ELR (cell line): ENCODE measurements at places on chromosomes 1 and 21.

GRCh38 chr1:237910834-237911233, 20.1 kb upstream of the ZP4 start:
- DNase-seq = no peak

GRCh38 chr1:178497903-178498478, 1.2 kb upstream of the CLEC20A start:
- DNase-seq = no peak

DNA sequence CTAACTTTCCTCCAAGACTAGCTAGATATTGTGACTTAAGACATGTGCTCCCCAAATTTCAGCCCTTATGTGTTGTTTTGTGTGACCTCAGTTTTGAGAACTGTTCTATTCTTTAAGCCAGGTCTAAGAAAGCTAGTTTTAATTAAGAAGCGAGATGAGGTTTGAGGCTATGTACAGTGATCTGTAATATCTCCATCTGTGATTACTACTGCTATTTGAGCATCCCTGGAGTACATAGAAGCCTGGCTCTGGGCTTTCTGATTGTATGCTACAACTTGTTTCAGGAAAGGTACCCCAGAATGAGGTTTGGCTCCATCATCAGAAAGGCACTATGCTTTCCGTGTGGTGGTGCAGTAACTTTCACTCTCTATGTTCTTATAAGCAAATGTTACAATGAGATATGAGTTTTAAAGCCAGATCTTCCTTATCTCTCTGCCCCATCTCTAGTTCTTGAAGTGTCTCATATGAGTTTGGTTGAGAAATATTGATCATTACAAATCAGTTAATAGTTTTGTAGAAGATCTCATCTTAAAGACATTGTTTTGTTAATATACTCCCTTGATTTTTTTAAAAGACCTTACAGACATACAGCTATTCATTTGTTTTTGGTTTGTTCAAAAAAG, 605 bp downstream of the RGS4 start:
- DNase-seq = no peak

DNA sequence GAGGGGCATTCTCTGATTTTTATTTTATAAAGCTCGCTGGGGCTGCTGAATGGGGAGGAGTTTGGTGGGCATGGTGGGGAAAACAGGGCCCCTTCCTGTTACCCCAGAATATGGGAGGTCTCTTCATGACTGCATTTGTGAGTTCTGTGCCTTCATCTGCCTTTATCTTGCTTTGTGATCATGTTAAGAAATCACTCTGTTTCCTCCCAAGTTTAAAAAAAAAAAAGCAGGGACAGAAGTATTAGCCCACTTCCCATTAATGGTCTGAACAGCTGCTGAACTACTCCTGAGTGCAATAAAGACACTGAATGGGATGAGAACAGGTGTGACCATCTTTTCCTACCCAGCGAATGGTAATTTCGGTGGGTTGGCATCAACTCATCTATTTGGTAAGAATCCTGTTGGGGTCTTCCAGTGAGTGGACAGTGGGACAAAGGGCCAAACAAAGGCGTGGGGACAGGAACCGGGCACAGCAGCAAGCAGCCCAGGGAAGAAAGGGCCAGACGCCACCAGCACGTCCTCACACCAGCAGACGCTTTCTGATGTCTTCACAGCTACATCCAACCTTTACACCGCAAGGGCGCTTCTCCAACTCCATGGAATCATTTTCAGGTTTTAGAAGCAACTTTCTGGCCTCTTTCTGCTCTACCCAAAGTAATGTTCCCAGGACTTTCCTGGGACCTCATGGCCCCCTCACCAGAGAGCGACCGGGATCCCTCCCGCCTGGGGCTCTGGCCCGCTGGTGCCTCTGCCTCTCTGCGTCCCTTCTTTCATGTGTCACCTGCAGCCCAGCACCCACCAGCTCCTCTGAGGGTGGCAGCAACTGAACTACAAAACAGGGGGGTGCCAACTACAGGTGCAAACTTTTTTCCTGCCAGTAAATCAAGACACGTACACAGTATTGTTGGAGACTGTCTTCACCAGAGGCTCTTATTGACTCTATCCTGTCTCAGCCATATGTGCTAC, 160.2 kb downstream of the ADSS2 start:
- no peak for DNase-seq

GRCh38 chr1:44616284-44616990, 57.8 kb downstream of the TMEM53 start:
- DNase-seq = no peak

GRCh38 chr1:193516755-193517388, 330.5 kb upstream of the B3GALT2 start:
- no peak for DNase-seq

GRCh38 chr1:117860896-117861610, 68.4 kb downstream of the GDAP2 start:
- peak; percentile 18 for DNase-seq

GRCh38 chr1:90412563-90412962, 304.5 kb downstream of the BARHL2 start:
- no peak for DNase-seq

DNA sequence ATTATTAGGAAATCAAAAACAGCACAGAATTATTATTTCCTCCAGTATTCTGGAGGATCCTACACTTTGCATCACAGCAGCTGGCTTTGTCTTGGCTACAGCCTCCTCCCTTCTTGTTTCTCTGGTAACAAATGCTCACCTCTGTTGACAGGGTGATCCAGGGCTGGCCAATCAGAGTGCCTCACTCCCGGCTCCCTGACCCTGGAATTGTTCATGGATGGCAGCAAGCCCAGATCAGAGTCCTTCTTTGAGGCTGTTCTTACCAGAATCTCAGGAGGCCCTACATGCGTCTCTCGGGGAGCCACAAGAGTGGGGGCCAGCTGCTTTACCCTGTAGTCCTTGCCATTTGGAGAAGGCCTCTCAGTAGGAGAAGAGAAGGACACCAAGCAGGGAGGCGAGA, 48.4 kb upstream of the IGSF5 start:
- no peak for DNase-seq

DNA sequence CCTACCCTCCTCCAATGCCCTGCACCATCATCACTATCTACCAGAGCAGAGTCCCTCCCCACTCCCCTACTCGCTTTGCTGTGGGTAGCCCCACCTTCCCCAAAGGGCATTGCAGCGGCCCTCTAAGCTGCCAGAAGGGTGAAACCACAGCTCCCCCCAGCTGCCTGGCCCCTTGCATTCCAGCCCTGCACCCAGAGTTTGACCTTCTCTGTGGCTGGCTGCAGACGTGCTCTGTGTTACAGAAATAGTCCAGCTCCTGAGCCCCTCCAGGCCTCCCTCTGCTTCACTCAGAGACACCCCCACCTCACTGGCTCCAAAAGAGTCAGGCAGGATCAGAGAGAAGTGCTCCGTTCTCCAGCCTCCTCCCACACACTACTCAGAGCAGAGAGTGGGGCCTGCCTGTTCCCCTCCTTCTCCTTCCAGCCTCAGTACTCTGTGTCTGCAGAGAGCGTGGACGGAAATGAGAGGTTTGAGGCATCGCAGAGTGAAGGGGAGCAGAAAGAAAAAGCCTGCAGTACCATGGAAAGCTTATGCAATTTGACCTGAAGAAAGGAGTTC, 63.2 kb downstream of the PLEKHA6 start:
- DNase-seq = peak; percentile 75

DNA sequence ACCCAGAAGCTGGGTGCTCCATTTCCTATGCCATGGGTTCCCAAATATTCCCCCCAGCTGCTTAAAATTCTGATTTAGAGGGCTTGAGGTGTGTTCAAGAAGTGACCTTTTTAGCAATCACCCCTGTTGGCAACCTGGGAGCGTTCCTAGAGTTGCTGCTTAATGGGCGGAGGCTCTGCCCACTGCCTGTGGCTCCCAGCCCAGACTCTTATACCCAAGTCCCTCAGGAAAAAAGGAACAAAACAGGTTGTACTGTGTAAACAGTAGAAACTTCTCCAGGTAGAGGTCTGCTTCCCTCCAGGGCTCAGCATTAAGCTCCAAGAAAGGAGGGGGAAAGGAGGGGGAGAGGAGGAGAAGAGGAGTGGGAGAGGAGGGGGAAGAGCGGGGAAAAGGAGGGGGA, 14.6 kb upstream of the TENT5C start:
- no peak for DNase-seq

GRCh38 chr1:222009105-222009730, 267.3 kb upstream of the DUSP10 start:
- peak; percentile 17 for DNase-seq

DNA sequence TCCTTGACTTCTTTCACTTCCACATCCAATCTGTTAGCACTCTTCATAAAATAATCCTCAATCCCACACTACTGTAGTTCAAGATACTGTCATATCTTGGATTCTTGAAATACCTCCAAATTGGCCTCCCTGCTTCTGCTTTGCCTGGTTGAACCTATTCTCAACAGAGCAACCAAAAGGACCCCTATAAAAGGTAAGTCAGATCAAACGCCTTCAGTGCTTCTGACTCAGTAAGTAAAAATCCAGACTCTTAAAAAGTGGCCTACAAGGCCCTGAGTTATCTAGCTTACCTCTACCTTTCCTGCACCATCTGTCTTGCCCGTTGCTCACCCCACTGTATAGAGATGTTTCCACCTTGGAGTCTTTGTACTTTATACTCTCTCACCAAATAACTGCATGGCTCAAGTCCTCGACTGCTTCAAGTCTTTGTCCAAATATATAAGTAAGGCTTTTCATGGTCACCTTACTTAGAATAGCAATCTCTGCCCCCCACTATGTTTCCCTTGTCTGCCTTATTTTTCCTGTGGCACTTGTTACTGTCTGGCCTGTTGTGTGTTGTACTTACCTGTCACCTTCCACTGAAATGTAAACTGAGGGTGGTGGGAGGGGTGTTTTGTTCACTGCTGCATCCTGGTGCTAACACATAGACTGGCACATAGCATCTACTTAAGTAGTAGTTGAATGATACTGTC, 5.1 kb upstream of the PIGV start:
- DNase-seq = no peak

DNA sequence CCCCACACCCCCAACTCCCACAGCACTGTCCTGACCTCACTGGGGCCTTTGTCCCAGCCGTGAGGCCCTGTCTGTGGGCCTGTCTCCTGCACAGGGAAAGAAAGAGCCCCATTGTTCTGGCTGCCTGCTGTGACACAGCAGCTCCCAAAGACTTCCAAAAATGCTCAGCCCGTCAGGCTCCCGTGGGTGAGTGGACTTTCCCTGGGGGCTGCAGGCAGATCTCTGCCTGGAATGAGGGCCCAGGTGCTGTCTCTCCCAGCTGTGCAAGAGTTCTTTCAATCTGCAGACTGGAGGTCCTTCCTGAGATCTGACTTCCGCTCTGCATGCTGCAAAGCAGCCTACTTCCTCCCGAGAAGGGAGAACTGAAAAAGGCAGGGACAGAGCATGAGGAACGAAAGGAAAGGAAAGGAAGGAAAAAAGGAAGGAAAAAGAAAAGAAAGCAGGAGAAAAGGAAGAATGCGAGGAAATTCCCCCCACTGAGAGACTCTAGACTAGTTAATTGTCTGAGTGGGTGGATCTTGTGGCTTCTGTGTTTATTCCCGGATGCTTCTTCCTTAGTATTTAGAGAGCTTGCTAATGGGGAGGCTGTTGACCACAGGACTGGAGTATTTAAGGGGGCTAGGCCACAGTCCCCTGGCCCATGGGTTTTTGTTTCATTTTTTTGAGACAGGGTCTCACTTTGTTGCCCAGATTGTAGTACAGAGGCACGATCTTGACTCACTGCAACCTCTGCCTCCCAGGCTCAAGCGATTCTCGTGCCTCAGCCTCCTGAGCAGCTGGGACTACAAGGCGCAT, 15.0 kb downstream of the NES start:
- peak; percentile 49 for DNase-seq

DNA sequence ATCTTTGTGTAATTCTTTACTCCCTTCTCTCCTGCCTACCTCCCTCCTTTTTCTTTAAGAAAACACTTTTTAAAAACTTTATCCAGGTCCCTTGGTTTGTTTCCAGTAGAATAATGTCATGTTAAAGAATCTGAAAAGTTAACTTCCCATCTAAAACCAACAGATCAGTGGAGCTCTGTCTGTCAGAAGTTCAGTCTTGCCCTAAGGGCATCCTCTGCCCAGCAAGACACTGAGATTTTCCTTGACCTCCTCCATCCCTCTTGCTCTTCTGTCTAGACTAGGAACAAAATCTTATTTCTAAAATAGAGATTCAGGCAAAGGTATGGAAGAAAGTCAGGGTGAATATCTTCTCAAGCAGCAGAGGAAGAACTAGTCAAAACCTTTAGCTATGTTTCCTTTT, 5.7 kb upstream of the GNL2 start:
- DNase-seq = no peak

GRCh38 chr1:204072931-204073836, at the start of gene SOX13:
SOX13 (plus strand) TSS chr1:204073115; CDS start chr1:204112916, 39,801 bp downstream.
- DNase-seq = peak; percentile 90

GRCh38 chr1:224271106-224271505, 58.9 kb downstream of the NVL start:
- no peak for DNase-seq

DNA sequence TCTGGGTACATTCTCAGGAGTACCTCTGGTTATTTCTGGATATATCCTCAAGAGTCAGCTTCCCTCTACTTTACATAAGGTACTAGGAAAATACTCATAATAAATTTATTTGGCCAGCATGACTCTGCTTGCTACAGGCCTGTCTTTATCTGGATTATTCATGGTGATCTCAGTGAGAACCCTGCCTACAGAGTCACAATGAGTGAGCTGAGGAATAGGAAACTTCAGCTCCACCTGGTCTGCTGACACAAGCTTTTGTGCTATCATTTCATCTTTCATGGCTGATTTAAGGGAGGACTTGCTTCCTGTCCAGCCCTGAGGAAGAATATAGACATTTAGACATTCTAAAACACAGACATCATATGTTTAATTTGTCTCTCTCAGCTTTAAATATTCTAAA, 19.5 kb upstream of the SUCO start:
- peak; percentile 39 for DNase-seq

GRCh38 chr1:161989786-161990185, 33.9 kb downstream of the OLFML2B start:
- no peak for DNase-seq
